NCI-H2227 treated with DMSO at 0.1 percent for 48 hours (cell line): ENCODE measurements at places on chromosomes 16 and 17.

DNA sequence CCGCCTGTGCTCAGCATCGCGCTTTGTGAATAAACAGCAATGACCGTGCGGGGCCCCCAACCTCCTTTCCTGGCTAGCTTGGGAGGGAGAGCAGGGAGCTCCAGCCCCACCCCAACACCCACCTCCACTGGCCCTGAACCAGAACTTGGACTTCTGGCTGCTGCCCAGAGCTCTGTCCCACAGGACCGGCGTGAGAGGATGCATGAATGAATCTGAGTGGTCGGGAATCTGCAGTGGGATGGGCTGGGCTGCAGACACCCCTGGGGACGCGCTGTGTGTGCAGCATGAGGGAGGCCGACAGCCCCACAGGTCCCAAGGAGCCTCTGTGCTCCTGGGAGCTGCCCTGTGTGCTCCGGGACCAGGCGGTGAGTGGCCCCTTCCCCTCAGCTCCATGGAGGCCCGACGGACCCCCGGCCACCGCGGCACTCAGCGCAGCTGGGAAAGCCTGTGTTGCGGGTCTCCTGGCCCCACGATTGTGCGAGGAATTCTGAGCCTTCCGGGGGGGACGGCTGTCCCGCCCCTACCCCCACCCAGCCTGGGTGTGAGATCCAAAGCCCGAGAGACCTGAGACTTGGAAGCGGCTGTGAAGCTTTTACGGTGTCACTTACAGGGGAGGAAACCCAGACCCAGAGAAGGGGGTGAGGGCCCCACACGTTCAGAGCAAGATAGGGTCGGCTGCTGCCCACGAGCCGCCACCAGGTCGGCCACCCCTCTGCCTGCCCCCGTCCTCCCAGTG lies 5.4 kb downstream of the PIEZO1 start:
- no peak for DNase-seq

DNA sequence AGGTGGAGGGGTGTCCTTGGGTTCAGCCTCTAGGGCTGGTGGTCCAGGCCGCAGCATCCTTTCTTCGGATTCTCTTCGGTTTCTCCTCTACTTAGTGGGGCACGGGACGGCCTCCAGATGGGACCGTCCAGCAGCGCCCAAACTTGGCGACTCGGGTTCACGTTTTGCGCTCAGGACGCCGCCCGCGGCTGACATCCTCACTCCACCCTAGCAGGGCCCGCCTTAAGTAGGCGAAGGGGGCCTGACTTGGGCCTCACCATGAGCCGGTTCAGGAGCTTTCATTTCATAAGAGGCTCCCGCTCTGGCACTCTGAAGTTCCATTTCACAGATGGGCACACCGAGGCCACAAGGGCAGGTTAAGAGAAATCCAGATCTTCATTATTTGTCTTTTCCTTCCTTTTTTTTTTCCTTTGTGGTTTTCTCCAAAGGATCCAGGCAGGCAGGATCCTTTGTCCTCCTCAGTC lies 141.2 kb downstream of the SEC14L1 start:
- no peak for DNase-seq

DNA sequence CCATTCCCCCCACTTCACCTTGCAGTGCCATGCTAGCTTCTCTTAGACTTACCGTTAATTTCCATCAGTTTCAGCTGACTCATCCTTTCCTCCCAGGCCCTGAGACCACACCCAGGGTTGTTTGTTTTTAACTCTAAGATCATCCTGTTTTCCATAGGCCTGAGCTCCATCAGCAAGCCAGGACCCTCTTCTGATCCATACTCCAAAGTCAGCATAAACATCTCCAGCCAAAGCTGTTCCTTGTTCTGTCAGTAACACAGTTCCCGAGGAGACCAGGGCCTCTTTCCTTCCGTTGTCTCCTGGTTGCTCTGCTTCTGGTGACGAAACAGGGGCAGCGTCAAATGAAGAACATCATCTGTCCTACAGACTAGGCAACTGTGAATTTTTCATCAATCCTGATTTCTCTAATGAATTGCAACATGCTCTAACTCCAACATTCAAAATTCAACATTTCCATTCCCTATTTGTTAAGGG lies 83.8 kb upstream of the HNF1B start:
- no peak for DNase-seq

DNA sequence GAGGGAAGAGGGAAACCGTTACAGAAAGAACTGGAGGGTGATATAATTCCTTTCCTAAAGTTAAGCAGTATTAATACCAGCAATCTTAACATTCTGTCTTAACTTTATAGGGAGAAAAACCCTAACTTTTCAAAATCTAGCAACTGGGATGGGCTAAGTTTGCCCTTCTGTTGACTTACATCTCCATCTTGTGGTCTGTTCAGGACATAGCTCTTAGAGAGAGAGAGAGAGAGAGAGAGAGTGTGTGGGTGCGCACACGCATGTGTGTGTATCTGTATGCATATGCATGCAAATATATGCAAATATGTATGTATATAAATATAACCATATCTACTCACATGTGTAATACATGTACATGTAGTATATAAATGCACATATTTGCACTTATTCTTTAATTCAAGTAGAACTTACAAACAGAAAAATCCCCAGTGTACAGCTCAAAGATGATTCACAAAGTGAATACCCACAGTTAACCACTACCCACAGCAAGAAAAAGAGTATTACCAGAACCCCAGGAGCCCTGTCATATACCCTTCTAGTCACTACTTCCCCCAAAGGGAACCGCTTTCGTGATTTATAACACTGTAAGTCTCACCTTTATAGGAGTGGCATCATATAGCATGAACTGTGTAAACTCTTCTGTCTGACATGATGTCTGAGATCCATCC lies 46.5 kb downstream of the STX8 start:
- DNase-seq, result no peak

DNA sequence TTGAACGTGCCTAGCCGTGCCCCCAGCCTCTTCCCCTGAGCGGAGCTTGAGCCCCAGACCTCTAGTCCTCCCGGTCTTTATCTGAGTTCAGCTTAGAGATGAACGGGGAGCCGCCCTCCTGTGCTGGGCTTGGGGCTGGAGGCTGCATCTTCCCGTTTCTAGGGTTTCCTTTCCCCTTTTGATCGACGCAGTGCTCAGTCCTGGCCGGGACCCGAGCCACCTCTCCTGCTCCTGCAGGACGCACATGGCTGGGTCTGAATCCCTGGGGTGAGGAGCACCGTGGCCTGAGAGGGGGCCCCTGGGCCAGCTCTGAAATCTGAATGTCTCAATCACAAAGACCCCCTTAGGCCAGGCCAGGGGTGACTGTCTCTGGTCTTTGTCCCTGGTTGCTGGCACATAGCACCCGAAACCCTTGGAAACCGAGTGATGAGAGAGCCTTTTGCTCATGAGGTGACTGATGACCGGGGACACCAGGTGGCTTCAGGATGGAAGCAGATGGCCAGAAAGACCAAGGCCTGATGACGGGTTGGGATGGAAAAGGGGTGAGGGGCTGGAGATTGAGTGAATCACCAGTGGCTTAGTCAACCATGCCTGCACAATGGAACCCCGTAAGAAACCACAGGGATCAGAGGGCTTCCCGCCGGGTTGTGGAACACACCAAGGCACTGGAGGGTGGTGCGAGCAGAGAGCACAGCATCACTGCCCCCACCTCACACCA lies 724 bp downstream of the GAA start:
- DNase-seq, result no peak

- no peak for DNase-seq
Observed at GRCh38 chr17:14373614-14374259, 72.9 kb downstream of the HS3ST3B1 start.

- DNase-seq, result no peak
Observed at GRCh38 chr17:48441231-48441711, 11.3 kb upstream of the SKAP1 start.
